Psoas muscle (tissue), 8 donors: ENCODE measurements at places on chromosomes 13 and 19. TPM values are rescaled to one million over a fixed set of nuclear protein-coding genes. Genes with fewer than 3 reads are reported as not detected.

ZNF628 gene
- polyA plus RNA-seq = 11.8 TPM

ZNF728 gene
- polyA plus RNA-seq = not detected

CCNE1 gene
- 2.0 TPM for polyA plus RNA-seq

APLP1 gene
- polyA plus RNA-seq = 0.48 TPM

GRCh38 chr19:39483141-39483540, 2.5 kb downstream of the TIMM50 start:
- no peak for DNase-seq

DNA sequence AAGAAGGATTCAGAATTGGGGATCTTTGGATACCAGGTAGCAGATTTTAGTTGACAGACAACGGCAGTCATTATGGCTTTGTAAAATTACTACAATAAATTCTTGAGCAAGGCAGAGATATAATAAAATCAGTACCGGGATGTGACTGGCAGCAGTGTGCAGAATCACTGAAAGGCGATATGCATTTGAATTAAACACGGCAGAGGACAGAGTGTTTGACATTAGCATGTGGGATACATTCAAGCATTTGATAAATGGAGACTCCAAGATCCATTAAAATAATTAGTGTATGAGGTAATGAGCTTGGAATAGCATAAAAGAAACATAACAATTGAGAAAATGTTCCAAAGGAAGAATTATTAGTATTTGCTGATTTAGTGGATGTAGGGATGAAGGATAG, 36.8 kb downstream of the LCP1 start:
- no peak for DNase-seq

- DNase-seq = peak; percentile 20
Measured at GRCh38 chr13:110236431-110236830, 70.5 kb downstream of the COL4A1 start.

GRCh38 chr19:1270213-1270853, 1.2 kb downstream of the CIRBP start:
- DNase-seq = peak; percentile 56

DNA sequence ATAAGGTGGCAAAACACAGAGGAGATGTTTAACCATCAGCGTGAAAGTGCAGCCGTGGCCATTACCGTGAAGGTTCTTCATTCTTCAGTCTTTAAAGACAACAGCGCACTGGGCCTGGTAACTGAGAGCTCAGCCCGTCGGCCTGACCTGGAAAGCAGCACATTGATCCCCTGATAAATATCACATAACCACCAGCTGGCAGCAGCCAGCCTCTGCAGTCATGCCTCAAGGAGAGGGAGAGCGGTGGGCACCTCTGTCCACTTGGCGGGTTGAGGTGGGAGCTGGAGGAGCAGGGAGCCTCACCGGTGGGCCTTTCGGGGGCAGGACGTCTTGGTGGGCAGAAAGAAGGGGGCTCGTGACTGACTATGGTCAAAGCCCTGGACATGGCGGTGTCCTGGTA, 58.1 kb downstream of the MCF2L start:
- no peak for DNase-seq

DNA sequence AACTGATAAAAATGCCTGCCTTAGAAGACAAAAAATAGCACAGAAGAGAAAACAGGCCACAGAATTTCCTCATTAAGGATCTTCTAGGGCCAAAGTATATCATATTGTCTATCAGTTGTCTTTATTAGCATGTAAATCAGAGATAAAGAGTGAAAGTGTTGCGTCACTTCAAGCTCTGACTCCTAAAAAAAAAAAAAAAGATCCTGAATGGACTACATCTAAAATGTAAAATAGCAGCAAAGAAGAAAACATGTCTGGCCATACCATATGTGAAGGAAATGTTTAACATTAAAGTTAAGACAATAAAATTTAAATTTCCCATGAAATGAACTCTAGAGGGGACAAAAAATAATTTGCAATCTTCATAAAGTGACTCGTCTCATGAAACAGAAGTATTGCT, 237.4 kb downstream of the PCDH9 start:
- no peak for DNase-seq

DNA sequence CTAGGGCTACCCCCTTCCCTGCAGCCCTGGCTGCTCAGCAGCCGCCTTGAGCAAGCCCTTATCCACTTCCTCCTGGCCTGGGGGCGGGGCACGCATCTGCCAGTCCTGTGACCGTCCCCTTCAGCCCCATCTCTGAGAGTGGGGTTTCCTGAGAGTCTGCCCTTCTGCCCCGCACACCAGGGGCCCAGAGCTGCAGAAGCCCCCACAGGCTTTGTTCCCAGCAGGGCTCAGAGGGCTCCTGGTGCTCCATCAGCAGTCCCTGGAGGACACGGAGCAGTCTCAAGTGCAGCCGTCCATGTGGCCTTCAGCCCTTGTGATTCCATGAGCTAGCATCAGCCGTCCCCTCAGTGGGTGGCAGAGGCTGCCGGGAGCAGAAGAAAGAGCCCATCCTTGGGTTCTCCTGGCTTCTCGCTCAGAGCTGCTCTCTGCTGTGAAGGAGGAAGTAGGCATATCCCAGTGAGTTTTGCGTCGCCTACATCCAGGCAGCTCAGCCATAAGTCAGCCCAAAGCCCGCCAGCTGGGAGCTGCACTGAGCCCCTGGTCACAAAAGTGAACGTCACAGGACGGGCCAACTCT, 16.3 kb downstream of the MYO9B start:
- peak; percentile 55 for DNase-seq

DNA sequence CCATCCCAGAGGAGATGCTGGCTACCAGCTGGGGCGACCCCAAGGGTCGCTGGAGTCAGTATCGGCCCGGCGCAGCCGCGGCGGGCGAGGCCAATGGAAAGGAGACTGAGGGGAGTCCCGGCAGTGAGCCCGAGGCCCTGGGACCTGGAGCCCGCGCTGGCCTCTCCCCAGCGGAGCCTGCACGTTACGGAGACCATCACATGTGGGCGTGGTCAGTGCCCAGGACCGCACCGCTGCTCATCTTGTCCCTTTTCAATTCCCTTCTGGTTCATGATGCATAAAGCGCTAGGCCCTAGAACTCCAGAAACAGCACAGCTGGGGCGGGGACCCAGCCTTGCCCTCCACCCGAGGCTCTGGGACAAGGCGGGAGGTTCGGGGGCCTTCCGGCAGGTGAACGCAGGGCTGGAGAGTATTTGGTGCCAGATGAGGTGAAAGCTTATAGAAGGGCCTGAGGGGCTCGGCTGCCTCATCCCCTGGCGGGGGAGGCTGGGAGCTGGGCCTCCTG, 8.0 kb downstream of the C19orf25 start:
- peak; percentile 21 for DNase-seq

DNA sequence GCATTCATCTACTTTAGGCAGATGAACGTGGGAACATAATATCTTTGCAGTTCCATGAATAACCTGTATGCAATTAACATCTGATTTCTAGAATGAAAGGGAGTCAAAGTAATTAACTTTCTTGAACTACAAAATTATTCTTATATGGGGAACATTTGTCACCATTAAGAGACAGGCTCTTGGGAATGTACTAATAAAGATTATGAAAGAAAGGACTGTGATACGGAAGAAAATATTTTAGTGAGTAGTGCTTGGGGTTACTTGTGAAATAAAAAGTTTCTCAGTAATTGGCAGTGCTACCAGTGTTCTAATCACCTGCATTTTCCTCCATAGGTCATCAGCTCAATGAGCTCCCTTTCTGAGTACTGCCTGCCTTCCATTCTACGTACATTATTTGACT, 85.4 kb downstream of the FRY start:
- DNase-seq = no peak

DNA sequence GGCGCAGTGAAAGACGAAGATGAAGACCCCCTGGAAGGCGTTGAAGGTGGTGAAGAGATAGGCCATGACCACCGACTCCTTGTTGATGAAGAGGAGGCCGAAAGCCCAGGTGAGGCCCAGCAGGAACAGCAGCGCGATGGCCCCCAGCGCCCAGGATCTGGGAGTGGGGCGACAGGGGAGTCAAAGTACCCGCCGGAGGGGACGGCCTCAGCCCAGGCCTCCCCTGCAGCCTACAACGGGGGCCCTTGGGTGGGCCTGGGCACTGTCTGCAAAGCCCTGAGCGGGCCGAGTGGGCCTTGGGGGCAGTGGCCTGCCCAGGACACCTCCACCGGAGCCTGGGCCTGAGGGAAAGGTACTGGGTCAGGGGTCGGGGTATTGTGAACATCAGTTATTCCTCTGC, 19.0 kb upstream of the ASF1B start:
- DNase-seq = no peak

DNA sequence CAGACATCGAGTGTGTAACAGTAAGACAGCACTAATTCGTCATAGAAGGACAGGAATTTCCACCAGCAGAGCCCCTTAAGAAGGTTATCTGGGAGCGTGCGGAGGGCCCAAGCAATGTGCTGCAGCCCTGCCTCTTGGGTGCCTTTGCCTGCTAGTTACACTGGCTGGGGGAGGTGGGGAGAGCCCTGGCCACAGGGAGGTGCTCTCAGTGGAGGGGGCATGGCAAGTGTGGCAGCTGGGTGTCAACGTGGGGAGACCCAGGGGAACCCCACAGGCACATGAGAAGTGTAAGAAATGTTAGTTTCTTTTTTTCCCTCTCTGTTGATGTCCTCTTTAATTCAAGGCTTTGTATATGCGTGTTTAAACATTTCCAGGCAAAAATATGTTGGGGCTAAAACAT, 50.9 kb upstream of the TMTC4 start:
- no peak for DNase-seq

- no peak for DNase-seq
Measured at GRCh38 chr13:55816976-55817601, 1323.6 kb upstream of the PRR20A start.
